ENCODE measurements at places on chromosomes 12 and 14.

- no peak for DNase-seq
Measured at GRCh38 chr12:12331896-12332295, 18.1 kb downstream of the MANSC1 start.

- DNase-seq = no peak
Measured at GRCh38 chr14:50533241-50533705, 904 bp upstream of the MAP4K5 start.

- no peak for DNase-seq
Measured at GRCh38 chr12:102439426-102440405, 40.6 kb downstream of the IGF1 start.

DNA sequence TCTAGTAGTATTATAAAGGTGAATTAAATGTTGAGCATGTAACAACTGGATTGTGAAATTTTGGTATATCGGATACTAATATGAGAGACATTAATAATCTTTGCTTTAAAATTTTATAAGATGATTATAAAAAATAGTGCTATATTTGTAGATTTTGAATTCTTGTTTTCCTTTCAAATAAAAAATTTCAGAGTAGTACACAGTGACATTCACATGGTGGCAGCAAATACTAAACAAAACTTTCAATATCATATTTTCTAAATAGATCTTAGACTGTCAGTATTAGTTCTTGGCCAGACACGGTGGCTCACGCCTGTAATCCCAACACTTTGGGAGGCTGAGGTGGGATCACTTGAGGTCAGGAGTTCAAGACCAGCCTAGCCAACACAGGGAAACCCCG lies 166.0 kb downstream of the NAV3 start:
- DNase-seq = no peak

GRCh38 chr14:106185837-106186233 lies 659.5 kb downstream of the TMEM121 start:
- peak; percentile 91 for DNase-seq

- no peak for DNase-seq
Measured at GRCh38 chr14:51479584-51480325, 172.0 kb upstream of the FRMD6 start.

GRCh38 chr14:93936245-93936644 lies 9.1 kb downstream of the FAM181A start:
- DNase-seq = peak; percentile 43

- DNase-seq = peak; percentile 35
Measured at GRCh38 chr14:60090864-60091519, 731 bp upstream of the PCNX4 start.

GRCh38 chr12:10310926-10311720 lies 3.5 kb downstream of the KLRD1 start:
- DNase-seq = no peak

GRCh38 chr12:67088401-67089118 lies 180.6 kb upstream of the CAND1 start:
- DNase-seq = no peak

- DNase-seq = no peak
Measured at GRCh38 chr14:55758796-55759195, 178.8 kb downstream of the KTN1 start.

DNA sequence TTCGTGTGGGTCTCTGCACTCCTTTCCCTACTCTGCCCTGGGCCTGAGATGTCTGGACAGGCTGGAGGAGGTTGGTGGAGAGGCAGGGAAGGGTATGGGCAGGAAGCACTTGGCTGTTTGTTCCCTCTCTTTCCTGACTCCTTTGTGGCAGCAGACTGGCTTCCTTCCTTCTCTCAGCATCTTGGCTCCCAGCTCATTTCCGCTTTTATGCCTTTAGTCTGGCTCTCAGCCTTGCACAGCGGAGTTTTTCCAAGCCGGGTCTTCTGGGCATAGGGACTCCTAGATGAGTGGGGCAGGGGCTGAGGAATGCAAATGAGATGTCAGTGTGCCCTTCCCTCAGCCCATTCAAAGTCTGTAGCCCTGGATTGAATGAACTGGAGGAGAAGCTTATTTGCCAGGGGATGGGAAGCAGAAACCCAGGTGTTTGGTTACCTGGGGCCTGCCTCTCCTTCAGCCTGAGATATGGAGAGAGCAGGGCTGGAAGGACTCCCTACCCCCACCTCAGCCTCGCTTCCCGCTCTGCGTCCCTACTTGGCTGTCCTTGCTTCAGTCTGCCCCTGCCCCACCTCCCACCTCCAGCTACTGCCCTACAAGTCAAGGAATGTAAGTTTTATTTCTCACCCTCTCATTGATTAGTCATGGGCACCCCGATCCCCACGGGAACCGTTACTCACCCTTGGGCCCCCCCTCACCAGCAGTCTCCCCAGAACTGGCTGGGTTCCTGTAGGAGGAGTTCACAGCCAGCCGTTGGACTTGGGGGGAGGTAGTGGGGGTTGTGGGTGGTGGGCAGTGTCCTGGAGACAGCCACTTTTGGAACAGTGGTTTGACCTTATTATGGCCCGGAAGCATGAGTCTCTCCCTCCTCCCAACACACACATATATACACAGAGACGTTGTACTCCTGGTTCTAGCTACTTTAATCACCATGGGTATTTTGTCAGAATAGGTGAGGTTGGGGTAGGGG lies 9.3 kb upstream of the ITGA5 start:
- peak; percentile 43 for DNase-seq

DNA sequence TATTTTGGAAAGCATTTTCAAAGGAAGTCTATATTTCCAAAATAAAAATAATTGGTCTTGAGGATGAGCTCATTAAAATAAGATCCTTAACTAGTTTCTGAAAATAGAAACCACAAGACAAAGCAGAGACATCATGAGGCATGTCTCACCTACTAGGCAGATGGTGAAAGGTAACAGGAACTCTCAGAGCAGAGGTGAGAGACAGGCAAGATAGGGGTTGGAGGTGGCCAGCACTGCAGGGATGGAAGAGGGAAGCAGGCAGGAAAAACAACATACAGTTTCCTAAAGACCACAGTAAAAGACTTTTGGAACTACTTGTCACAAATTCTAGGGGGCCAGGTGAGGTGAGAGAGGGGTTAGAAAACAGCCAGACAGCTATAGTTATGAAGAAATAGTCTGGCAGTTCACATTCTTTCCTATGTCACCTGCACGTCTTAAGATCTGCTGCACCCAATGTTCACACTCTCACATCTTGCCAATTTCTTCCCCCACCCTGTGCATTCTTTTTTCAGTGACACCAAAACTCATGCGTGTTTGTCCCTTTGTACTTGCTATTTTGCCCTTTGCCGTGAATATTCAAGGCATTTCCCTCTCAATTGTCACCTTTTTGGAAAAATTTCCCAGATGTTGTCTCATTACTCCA lies 341.7 kb upstream of the KITLG start:
- DNase-seq = no peak

DNA sequence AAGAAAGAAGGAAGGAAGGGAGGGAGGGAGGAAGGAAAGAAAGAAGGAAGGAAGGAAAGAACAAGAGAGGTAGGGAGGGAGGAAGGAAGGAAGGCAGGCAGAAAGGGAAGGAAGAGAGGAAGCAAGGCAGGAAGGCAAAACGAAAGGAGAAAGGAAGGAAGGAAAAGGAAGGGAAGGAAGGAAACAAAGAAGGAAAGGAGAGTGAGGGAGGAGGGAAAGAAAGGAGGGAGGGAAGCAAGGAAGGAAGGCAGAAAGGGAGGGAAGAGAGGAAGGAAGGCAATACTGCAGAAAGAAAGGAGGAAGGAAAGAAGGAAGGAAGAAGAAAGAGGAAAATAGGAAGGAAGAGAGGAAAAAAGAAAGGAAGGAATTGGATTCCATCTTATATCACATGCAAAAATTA lies 1303.1 kb upstream of the TMEM132C start:
- DNase-seq = no peak

- DNase-seq = no peak
Measured at GRCh38 chr12:52091061-52091460, 11.6 kb downstream of the SMIM41 start.

DNA sequence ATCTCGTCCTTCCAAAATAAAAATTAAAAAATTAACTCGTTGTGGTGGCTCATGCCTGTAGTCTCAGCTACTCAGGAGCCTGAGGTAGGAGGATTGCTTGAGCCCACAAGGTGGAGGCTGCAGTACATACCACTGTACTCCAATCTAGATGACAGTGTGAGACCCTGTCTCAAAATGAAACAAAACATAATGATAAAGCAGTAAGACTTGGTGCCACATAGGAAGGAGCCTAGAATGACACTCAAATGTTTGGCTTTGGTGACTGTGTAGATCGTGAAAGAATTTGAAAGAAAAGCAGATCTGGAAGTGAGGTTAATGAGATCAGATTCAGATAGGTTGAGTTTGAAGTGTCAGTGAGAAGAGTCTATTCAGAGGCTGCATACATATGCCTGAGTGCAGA lies 150.1 kb upstream of the ATP2B1 start:
- DNase-seq = no peak

- DNase-seq = no peak
Measured at GRCh38 chr14:48417715-48418500, 742.5 kb upstream of the MDGA2 start.

DNA sequence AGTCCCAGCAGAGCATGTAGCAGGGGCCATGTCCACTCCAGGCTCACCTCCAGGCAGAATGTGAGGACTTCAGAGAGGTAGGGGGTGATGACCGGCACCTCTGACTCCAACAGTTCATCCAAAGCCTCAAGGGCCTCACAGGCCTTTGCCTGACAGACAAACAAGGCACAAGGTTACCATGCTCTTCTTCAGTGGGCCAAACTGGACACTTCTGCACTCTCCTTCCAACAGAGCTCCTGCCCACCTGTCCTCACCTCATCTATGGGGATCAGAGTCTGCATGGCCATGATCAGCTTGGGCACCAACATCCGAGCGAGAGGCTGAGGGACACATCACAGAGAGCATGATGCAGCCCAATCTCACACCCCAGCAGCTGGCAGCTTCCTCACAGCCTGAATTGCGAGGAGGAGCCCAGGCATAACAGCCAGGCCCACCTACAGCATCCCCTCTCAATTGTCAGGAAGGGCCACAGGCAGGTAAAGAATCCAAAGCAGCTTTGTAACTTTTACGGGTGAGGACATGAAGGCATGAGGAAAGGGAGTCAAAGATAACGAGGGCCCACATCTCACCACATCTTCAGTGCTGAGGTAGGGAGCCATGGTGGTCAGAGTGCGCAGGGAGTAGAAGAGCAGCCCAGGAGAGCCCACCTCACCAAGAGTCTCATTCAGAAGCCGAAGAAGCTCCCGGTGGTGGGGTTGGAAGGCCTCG lies 1.6 kb downstream of the IPO4 start:
- no peak for DNase-seq
